ENCODE measurements at places on chromosomes 1 and 21.

DNA sequence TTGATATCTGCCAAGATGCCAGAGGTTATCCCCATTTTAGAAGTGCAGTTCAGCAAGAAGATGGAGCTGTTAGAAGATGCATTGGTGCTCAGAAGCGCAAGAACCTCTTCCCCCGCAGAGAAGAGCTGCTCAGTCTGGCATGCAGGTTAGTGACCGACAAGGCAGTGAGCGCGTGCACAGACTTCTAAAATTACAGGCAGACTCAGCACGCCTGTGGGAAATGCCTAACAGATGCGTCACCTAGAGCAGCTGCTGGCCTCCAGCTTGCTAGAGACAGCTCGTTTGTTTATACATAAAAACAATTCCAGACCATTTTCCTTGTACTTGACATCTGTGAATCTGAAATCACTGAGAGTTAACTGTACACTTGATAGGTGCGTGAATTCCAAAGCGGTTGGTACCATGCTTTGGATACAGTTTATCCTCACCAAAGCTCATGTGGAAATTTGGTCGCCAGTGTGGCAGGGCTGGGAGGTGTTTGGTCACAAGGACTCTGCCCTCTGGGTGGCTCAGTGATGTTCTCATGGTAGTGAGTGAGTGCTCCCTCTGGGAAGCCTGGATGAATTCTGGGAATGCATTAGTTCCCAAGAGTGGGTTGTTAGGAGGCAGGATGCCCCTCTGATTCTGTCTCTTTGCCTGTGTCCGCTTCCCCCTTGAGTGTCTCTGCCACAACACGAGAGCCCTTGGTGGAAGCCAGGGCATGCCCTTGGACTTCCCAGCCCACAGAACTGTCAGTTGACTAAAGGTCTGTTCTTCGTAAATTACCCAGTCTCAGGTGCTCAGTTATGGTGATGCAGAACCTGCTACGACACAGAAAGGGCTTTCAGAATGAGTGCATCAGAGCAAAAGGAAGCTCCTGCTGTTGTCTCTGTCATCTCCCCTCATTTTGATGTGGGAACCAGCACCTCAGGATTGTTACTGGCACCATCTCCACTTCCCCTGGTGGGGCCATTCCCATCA, 24.4 kb downstream of the SNAP47 start:
- peak; percentile 98 for DNase-seq

DNA sequence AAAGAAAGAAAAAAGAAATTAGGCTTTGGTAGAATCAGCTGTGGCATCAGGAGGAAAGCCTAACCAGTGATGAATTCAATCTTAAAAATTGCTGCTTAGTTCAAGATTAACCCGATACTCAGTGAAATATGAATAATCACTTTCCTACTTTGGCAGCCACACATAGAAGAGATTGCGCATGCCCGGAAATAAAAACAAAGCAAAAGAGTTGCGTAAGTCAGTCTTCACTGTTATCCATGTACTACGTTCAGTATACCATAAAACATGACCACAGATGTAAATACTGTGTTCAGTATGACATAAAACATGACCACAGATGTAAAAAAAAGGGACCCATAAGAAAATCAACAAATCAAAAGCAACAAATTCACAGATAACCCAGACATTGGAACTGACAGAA, 19.2 kb downstream of the CD1D start:
- no peak for DNase-seq

- no peak for DNase-seq
Measured at GRCh38 chr1:215543191-215543606, 23.9 kb upstream of the KCTD3 start.

GRCh38 chr1:161910604-161911003, 113.1 kb downstream of the OLFML2B start:
- peak; percentile 20 for DNase-seq

DNA sequence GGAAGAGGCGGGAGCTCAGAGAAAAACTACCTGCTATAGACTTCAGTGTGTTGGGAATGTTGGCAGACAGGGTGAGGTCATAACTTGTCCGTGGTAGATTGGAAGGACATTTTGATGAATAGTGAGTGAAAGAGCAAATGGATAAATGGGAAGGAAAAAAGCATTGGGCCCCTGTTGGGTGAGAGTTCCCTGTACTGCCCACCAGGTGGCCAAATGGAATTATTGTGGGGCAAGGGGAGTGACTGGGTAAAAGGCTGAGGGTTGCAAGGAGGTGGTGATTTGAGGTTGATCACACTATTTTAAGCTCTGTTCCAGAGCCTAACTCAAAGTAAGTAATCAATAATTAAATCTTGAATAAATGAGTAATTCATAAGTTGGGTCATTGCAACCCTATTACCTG, 60.4 kb downstream of the MRPS6 start:
- DNase-seq = no peak

GRCh38 chr21:33974513-33975468, 59.2 kb upstream of the ATP5PO start:
- DNase-seq = no peak

DNA sequence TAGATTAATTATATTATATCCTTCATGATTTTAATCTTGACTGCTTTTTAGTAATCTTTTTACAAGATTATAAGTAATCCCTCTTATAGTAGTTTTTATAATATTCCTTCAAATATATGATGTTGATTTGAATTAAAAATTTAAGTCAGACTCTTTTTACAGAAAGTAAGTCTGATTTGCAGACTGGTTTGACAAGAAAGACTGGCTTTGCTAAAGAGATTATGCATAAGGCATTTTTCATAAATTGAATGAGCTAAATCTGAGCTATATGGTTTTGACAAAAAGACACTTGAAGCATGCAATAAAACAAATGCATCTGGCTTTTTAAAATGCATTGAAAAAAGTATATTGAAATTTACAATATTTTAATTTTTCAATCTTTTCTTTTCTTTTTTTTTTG, 26.3 kb upstream of the CAMK1G start:
- no peak for DNase-seq

- peak; percentile 16 for DNase-seq
Measured at GRCh38 chr1:172041742-172042141, 200.4 kb downstream of the DNM3 start.

- peak; percentile 73 for DNase-seq
Measured at GRCh38 chr21:16192902-16193301, 463.1 kb downstream of the USP25 start.

DNA sequence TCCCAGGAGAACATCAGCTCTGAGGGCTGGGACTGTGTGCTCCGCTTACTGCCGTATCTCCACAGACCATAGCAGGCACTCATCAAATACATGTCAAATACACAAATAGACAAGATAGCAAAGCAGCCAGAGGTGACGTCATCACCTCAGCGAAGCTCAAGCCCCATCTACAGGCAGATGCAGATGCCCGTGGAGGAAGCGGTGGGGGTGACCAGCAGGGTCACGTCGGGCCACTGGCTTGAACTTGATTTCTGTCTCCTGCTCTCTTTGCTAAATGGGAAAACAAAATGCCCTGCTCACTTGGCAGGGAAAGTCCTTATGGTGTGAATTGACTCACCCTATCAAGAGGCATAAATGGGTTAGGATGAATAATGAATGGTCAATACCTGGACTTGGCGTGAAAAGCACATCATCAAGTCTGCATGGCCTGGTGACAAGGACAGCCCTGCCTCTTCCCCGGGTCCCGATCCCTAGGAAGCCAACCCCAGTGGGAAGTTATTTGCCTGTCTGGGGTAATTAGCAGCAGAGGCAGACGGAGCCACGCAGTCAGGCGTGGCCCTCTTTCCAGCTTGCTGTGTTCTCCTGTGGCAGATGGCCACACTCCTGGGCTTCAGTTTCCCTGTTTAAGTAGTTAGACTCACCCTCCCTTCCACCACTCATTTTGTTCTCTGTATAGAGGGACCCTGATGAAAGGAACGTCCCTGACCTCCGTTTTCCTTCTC, 536.0 kb downstream of the NPHP4 start:
- no peak for DNase-seq

DNA sequence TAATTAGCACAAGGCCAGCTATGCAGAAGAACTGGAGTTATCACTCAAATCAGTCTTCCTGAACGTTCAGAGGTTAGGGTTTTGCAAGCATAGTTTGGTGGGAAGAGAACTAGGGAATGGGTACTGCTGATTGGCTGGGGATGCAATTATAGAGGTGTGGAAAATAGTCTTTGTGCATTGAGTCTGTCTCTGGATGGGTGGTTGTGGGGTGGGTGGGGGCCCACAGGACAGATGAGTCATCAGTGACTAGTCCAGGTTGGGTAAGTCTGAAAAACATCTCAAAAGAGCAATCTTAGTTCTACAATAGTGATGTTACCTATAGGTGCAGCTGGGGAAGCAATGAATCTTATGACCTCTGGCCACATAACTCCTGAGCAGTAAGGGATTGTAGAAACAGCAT, 89.7 kb upstream of the HMCN1 start:
- peak; percentile 35 for DNase-seq

DNA sequence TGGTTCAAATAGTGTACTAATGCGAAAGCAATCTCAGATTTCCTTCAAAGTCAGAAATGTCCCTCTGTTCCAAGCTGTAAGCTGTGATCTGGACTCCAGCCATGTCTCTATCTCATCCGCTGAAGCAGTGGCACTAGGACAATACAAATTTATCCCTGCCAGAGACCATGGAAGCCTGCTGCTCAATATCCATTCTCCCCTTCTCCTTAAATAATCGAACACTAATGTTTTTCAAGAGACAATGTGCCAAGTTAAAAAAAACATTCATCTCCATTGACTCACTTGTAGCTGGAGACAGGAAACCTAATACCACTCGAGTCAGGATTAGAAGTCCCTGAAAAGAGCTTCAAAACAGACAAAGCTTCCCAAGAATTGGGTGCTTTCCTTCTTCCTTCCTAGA, 38.5 kb upstream of the PGBD5 start:
- DNase-seq = no peak

GRCh38 chr1:82059959-82060358, 259.2 kb downstream of the ADGRL2 start:
- DNase-seq = peak; percentile 13

- no peak for DNase-seq
Measured at GRCh38 chr21:46347791-46348381, 23.9 kb downstream of the PCNT start.

DNA sequence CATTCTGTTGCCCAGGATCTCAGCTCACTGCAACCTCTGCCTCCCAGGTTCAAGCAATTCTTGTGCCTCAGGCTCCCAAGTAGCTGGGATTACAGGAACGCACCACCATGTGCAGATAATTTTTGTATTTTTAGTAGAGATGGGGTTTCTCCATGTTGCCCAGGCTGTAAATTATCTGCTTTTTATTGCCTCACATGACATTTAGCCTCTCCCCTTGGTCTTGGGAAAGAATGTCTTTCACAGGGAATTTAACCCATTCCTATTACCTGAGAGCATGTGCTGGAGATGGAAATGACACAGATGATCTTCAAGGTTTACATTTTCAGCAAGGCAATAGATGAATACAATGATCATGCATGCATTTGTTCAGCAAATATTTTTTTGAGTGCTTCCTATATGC, 75.8 kb downstream of the NID1 start:
- no peak for DNase-seq

DNA sequence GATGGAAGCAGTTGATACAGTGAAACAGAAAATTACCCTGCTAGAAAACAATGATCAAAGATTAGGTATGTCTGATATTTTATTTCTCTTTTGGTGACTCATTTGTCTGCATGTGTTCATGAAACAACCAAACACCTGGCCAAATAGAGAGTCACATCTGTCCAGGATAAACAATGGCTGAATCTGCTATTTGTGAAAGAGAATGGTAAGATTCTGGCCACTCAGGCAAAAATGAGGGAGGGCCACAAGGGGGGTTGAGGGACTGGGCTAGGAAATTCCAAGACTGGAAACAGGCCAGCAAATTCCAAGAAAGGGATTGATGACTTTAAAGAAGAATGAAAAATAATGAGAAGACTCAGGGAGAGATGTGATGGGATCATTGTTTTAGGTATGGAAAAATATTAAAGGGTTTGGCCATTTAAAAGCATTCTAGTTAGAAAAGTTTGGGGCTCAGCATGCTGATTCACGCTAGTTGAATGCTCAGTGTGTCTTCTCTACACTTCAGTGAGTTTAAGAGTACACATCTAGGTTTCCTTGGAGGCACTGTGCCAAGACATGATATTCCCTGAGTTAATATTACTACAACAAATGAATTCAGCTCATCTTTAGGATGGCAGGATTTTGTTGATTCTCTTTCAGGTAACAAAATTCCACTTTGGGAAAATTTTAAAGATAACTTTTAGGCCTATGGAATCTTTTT, 44.9 kb downstream of the TRAF5 start:
- DNase-seq = no peak

DNA sequence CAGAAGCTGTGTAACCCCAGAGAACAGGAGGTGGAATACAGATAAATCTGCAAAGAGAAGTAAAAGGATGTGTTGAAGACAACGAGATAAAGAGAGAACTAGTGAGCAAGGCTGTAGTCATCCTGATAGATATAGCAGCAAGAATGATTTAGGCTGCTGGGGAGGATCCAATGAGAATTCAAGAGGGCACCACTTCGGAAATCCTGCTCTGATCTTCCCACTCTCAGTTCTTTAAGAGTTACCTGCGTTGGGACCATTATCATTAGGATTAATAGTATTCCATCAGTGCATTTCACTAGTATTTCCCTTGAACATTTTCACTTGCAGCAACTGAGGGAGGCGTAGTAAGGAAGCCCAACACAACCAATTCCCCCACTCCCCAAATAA, at the start of gene BRINP3:
Gene BRINP3, minus strand, starts transcription at position 103 of the 387 bp plus-strand sequence.
- DNase-seq = peak; percentile 29

- peak; percentile 33 for DNase-seq
Measured at GRCh38 chr1:12144236-12144635, 22.6 kb upstream of the TNFRSF1B start.

GRCh38 chr21:36960676-36961284, 5.7 kb downstream of the HLCS start:
- no peak for DNase-seq

DNA sequence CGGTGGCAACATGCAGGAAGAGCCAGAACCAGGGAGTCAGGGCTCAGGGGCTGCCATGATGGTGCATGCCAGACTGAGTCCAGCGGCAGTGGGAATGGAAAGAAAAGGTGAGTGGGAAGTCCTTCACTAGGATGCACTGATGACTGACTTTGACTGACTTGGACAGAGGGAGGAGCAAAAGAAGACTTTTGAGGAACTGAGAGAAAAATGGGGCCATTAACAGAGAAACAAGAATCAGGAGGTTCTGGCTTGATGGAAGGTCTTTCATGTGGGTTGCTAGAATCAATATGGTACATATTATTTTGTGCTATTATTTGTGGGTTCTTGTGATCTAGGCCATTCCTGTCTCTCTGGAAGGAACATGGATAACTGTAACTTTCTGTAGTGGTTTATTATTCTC, 454.6 kb upstream of the PROX1 start:
- no peak for DNase-seq

DNA sequence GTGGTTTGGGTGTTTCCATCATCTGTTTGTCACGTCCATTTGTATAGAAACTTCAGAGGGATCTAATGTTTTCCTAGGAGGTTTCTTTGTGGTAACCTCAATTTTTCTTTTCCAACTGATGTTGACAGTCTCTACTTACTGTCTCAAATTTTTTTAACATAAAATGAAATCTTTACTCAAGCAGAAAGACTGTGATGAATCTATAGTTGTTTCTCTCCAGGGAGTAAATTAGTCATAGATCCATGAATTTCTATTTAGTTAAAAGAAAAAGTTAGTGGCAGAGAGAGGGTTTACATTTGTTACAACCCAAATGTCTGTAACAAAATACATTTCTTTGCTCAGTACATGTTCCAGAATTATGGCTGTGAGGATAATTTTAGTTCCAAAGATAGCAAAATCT, 161.6 kb downstream of the DISP1 start:
- DNase-seq = no peak

GRCh38 chr21:34243562-34243961, 120.2 kb upstream of the KCNE2 start:
- no peak for DNase-seq

GRCh38 chr1:89763649-89763986, 57.2 kb upstream of the LRRC8D start:
- no peak for DNase-seq
